ENCODE measurements at places on chromosomes 3 and 15. TPM values are rescaled to one million over a fixed set of nuclear protein-coding genes. Genes with fewer than 3 reads are reported as not detected.

The GABRA5 gene
- not detected for total RNA-seq

The PLA2G4D gene
- not detected for total RNA-seq

The STRA6 gene
- 0.65 TPM for total RNA-seq

The PRR23A gene
- total RNA-seq = not detected

The SPESP1 gene
- total RNA-seq = 2.3 TPM

The GOLGA6B gene
- not detected for total RNA-seq

The EIF5A2 gene
- total RNA-seq = 7.5 TPM

The SLC25A20 gene
- 14.4 TPM for total RNA-seq

The ZNF80 gene
- not detected for total RNA-seq

The GOLGA8A gene
- 11.1 TPM for total RNA-seq

The CNTN4 gene
- 0.33 TPM for total RNA-seq

The IVD gene
- total RNA-seq = 32.3 TPM

The INO80 gene
- 19.7 TPM for total RNA-seq

The HRH1 gene
- total RNA-seq = 16.7 TPM

The TMC3 gene
- not detected for total RNA-seq

The ATOSA gene
- total RNA-seq = 44.7 TPM

The CPN2 gene
- not detected for total RNA-seq

Data from vein endothelial cell (primary cell).